ENCODE measurements at places on chromosomes 7 and 10. TPM values are rescaled to one million over a fixed set of nuclear protein-coding genes. Genes with fewer than 3 reads are reported as not detected.

CXCL12 gene
- total RNA-seq = 0.14 TPM

GFRA1 gene
- total RNA-seq = 8.2 TPM

ZNF786 gene
- 11.6 TPM for total RNA-seq

KMT2C gene
- 31.5 TPM for total RNA-seq

MUC12 gene
- not detected for total RNA-seq

NUDT13 gene
- 4.7 TPM for total RNA-seq

KCNH2 gene
- 8.4 TPM for total RNA-seq

ASAH2 gene
- 0.47 TPM for total RNA-seq

AKR1B15 gene
- 0.72 TPM for total RNA-seq

SLC26A3 gene
- not detected for total RNA-seq

ADARB2 gene
- total RNA-seq = 0.14 TPM

HELLS gene
- total RNA-seq = 59.2 TPM

ARMC3 gene
- total RNA-seq = 5.2 TPM

IQUB gene
- total RNA-seq = 0.10 TPM

ZNRF2 gene
- 20.3 TPM for total RNA-seq

SERPINE1 gene
- total RNA-seq = 42.4 TPM

DPY19L1 gene
- total RNA-seq = 34.7 TPM

LRIT1 gene
- total RNA-seq = not detected

FGFBP3 gene
- 1.2 TPM for total RNA-seq

UCN3 gene
- total RNA-seq = not detected

SYPL1 gene
- total RNA-seq = 35.2 TPM

BAMBI gene
- total RNA-seq = 19.8 TPM

PNLIPRP1 gene
- not detected for total RNA-seq

AGBL3 gene
- total RNA-seq = 0.81 TPM

SPDYE6 gene
- not detected for total RNA-seq

CPN1 gene
- not detected for total RNA-seq

TLX1 gene
- not detected for total RNA-seq

C10orf62 gene
- 0.41 TPM for total RNA-seq

RNF133 gene
- not detected for total RNA-seq

C10orf53 gene
- not detected for total RNA-seq

AKR1D1 gene
- total RNA-seq = not detected

LMBR1 gene
- 75.3 TPM for total RNA-seq

NKX2-3 gene
- 2.5 TPM for total RNA-seq

BRAT1 gene
- 74.9 TPM for total RNA-seq

TUBAL3 gene
- total RNA-seq = not detected

ATE1 gene
- 23.7 TPM for total RNA-seq

LEP gene
- not detected for total RNA-seq

LRMDA gene
- total RNA-seq = 20.3 TPM

SFRP5 gene
- total RNA-seq = not detected

BNIP3 gene
- total RNA-seq = 575 TPM

METTL27 gene
- 71.8 TPM for total RNA-seq

SPDYE9 gene
- total RNA-seq = not detected

MKI67 gene
- 10.5 TPM for total RNA-seq

FGFR2 gene
- total RNA-seq = 7.4 TPM

NEBL gene
- 5.4 TPM for total RNA-seq

TAS2R4 gene
- not detected for total RNA-seq

BAG3 gene
- 18.5 TPM for total RNA-seq

MYO3A gene
- total RNA-seq = 4.5 TPM

FZD8 gene
- 26.5 TPM for total RNA-seq

ZNF853 gene
- not detected for total RNA-seq

SLC26A5 gene
- total RNA-seq = not detected

ATP6V0A4 gene
- not detected for total RNA-seq

NOS3 gene
- total RNA-seq = 12.0 TPM

Measured in Caki2 (cell line).